ENCODE measurements at places on chromosomes 2 and 18. TPM values are rescaled to one million over a fixed set of nuclear protein-coding genes. Genes with fewer than 3 reads are reported as not detected.

CNTNAP5 gene
- not detected for total RNA-seq

ANKRD12 gene
- total RNA-seq = 19.5 TPM

TEKT4 gene
- total RNA-seq = not detected

CRYGD gene
- total RNA-seq = not detected

CPO gene
- not detected for total RNA-seq

ACTG2 gene
- total RNA-seq = not detected

TMEM200C gene
- total RNA-seq = not detected

STARD6 gene
- not detected for total RNA-seq

GAREM2 gene
- total RNA-seq = 4.9 TPM

AOX1 gene
- total RNA-seq = 0.57 TPM

SIX2 gene
- total RNA-seq = 51.9 TPM

NPHP1 gene
- total RNA-seq = 4.4 TPM

ZNF514 gene
- total RNA-seq = 9.4 TPM

LCT gene
- not detected for total RNA-seq

ODC1 gene
- 380 TPM for total RNA-seq

CD8A gene
- 0.10 TPM for total RNA-seq

OTOS gene
- 0.73 TPM for total RNA-seq

ATG16L1 gene
- total RNA-seq = 28.9 TPM

GALNT5 gene
- total RNA-seq = 0.02 TPM

SNORC gene
- 0.33 TPM for total RNA-seq

TRAK2 gene
- total RNA-seq = 14.8 TPM

COPS8 gene
- 179 TPM for total RNA-seq

ALK gene
- 56.4 TPM for total RNA-seq

CMPK2 gene
- not detected for total RNA-seq

ERBB4 gene
- total RNA-seq = 3.0 TPM

CD8B gene
- total RNA-seq = not detected

STRADB gene
- 26.5 TPM for total RNA-seq

GKN2 gene
- total RNA-seq = not detected

FBXO41 gene
- 12.0 TPM for total RNA-seq

MFSD6 gene
- 14.4 TPM for total RNA-seq

DNAJC5G gene
- not detected for total RNA-seq

VSNL1 gene
- not detected for total RNA-seq

GPR45 gene
- 0.43 TPM for total RNA-seq

POTEI gene
- total RNA-seq = 0.47 TPM

NCKAP5 gene
- total RNA-seq = not detected

LONRF2 gene
- not detected for total RNA-seq

GALNT13 gene
- total RNA-seq = 4.0 TPM

POTEJ gene
- not detected for total RNA-seq

TMEM198 gene
- total RNA-seq = 8.2 TPM

LCLAT1 gene
- total RNA-seq = 35.9 TPM

ABCG8 gene
- total RNA-seq = 0.04 TPM

PPIL3 gene
- 36.7 TPM for total RNA-seq

PHLPP1 gene
- total RNA-seq = 10.9 TPM

RPL31 gene
- total RNA-seq = 2,572 TPM

ECEL1 gene
- total RNA-seq = not detected

FKBP7 gene
- 48.4 TPM for total RNA-seq

NLRC4 gene
- total RNA-seq = not detected

NCK2 gene
- 50.5 TPM for total RNA-seq

MTHFD2 gene
- 236 TPM for total RNA-seq

ZNF892 gene
- 6.8 TPM for total RNA-seq

IL36RN gene
- total RNA-seq = not detected

HJURP gene
- 86.1 TPM for total RNA-seq

Data from SJCRH30 (cell line).